Kidney (tissue), 22 donors: ENCODE measurements at places on chromosomes 4 and X. TPM values are rescaled to one million over a fixed set of nuclear protein-coding genes. Genes with fewer than 3 reads are reported as not detected.

ERAS gene
- total RNA-seq: 0.19 TPM

PDZD4 gene
- total RNA-seq: 7.0 TPM

EDA2R gene
- total RNA-seq: 2.5 TPM

ODAPH gene
- not detected for total RNA-seq

TKTL2 gene
- total RNA-seq: not detected

NLRP2B gene
- not detected for total RNA-seq

DNA sequence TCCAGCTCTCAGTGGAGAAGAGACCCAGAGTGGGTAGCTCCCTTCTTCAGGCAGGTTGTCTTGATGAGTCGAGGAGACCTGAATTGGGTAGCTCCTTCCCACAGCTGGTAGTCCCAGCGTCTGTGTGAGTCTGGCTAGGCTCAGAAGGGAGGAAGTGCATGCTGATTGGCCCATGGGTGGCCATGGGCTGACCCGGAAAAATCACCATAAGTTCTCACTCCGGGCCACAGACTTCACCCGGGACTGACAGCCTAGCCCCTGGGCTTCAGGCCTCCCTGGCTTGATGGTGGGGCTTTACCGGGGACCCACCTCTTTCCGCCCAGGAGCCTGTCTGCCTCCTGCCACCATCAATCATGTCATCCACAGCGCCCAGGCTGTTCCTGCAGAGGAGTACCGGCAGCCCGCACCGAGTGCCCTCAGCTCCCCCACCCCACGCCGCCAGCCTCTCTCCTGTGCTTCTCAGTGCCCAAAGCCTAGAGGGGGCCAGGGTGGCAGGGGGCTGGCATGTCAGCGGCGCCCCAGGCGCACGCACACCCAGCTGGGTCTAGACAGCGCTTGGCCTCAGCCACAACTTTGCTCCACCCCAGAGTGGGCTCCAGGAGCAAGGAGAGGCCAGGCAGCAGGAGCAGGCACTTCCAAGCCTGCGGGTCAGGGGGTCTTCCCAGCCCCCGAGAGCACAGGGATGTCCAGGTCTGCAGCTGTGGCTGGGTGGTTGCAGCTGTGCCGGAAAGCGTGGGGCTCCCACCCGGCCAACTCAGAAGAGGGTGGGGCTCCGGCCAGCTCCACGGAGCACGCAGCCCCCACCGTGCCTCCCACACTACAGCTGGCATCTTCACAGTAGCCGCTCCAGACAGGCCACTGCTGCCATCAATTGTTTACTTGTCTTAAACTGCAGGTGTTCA is 16.1 kb upstream of the SAT1 start:
- no peak overlapping the region for H3K4me3 ChIP-seq
- H3K36me3 ChIP-seq: no peaks in the 10 kb centered on the region
- peak; percentile 38 for DNase-seq
- H3K27me3 ChIP-seq: no peaks in the 10 kb centered on the region

GRCh38 chrX:122421434-122422121 is 762.5 kb upstream of the GRIA3 start:
- no peaks in the 10 kb centered on the region for H3K36me3 ChIP-seq
- no peaks in the 10 kb centered on the region for H3K27me3 ChIP-seq
- DNase-seq: no peak
- no peak overlapping the region for H3K27ac ChIP-seq
- H3K4me1 ChIP-seq: no peaks in the 10 kb centered on the region

GRCh38 chr4:39103291-39103690 is 41.3 kb downstream of the KLHL5 start:
- H3K4me1 ChIP-seq: no peaks in the 10 kb centered on the region
- no peak overlapping the region for H3K27ac ChIP-seq
- no peaks in the 10 kb centered on the region for H3K36me3 ChIP-seq
- no peaks in the 10 kb centered on the region for H3K27me3 ChIP-seq
- H3K4me3 ChIP-seq: no peak overlapping the region

DNA sequence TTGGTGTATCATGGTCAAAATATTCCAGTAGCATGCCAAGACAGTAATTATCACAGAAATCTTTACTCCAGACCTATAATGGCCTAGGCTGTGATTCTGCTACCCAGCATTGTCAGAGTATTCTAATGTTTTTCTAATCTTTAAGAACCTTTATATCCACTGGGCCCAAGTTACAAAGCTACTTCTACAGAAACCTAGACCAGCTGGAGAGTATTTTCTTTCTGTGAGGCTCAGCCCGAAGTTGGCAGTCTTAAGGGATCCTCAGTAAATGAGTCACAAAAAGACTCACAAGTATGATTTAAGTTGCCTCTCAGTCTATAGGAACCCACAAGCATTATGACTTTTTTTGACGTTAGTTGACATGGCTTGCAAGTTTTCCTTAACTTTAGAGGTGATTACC is 638.5 kb upstream of the FAM241A start:
- no peaks in the 10 kb centered on the region for H3K4me1 ChIP-seq
- H3K27ac ChIP-seq: no peak overlapping the region

DNA sequence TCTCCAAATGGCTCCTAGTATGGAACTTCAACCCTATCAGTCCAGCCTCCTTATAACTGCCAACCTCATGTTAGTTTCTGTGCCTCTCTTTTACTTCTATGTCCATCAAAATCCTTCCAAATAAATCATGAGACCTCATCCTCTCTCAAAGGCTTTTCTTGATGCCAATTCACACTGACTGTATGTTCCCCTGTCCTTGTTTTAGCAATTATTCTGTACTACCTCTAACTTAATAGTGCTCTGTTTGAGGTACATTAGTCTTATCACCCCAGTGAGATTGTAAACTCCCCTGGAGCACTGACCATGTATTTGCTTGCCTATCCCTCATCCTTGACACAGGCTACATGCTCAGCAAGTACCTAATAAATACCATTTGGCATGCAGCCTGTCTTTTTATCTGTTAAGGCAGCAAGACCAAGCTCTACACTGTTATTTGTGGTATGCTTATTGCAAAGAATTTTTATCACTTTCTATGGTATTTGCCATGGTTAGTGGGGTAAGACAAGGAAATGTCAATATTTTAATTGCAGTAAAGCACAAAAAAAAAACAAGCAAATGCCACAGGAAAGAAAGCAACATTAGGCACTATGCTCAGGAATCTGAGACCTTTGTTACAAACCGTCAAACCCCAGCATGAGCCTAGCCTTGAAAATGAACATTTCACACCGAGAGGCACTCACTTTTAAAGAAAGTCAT is 119.2 kb downstream of the SMARCA1 start:
- no peaks in the 10 kb centered on the region for H3K27me3 ChIP-seq
- no peaks in the 10 kb centered on the region for H3K36me3 ChIP-seq
- no peak for DNase-seq
- no peaks in the 10 kb centered on the region for H3K4me1 ChIP-seq
- H3K4me3 ChIP-seq: no peak overlapping the region
- no peak overlapping the region for H3K27ac ChIP-seq

- H3K27ac ChIP-seq: no peak overlapping the region
- DNase-seq: no peak
- no peaks in the 10 kb centered on the region for H3K36me3 ChIP-seq
- H3K27me3 ChIP-seq: peaks cover 2% of the 10 kb centered on the region
- H3K4me3 ChIP-seq: no peak overlapping the region
Measured at GRCh38 chrX:104482757-104483156, 83.2 kb upstream of the IL1RAPL2 start.

DNA sequence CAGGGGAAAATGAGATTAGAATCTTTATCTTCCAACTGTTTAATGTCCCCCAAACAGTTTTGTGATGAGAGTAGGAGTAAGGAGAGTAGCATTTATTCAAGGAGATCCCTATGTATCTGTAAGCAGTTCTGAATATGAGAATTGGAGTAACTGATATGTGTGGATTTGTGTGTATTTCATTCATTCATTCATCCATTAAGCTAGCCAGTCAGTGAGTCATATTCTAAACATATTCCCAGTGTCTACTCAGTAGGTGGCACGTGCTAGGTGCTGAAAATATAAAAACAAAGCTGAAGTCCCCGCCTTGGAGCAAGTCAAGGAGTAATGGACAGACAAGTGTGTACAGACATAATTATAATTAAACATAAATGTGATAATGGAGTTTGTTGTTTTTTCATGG is 12.4 kb upstream of the STX18 start:
- no peak overlapping the region for H3K4me3 ChIP-seq
- H3K4me1 ChIP-seq: no peaks in the 10 kb centered on the region
- H3K27ac ChIP-seq: no peak overlapping the region
- no peak for DNase-seq
- H3K27me3 ChIP-seq: no peaks in the 10 kb centered on the region
- H3K36me3 ChIP-seq: no peaks in the 10 kb centered on the region

DNA sequence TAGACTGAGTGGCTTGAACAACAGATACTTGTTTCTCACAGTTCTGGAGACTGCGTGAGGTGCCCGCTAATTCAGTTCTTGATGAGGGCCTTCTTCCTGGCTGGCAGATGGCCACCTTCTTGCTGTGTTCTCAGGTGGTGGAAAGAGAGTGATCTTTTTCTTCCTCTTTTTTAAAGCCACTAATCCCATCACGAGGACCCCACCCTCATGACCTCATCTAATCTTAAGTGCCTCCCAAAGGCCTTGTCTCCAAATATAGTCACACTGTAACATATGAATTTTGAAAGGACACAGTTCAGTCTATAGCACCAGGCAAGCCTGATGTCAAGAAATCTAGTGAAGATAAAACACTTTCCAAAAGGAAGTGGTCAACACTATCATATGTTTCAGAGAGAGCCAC is 12.4 kb downstream of the VAMP7 start:
- H3K36me3 ChIP-seq: no peaks in the 10 kb centered on the region
- no peak overlapping the region for H3K27ac ChIP-seq
- H3K4me1 ChIP-seq: no peaks in the 10 kb centered on the region
- no peaks in the 10 kb centered on the region for H3K27me3 ChIP-seq

DNA sequence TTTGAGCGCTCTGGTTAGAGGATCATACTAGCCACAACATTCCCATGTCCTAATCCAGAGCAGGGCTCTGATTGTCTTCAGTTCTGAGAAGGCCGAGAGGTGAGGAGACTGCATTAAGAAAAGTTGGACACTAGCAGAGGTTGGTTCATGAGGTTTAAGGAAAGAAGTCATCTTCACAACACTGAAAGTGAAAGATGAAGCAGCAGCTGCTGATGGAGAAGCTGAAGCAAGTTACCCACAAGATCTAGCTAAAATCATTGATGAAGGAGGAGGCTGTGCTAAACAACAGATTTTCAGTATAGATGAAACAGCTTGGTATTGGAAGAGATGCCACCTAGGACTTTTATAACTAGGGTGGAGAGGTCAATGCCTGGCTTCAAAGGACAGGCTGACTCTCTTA is 36.8 kb downstream of the RAP1GDS1 start:
- DNase-seq: no peak
- no peaks in the 10 kb centered on the region for H3K36me3 ChIP-seq
- no peak overlapping the region for H3K27ac ChIP-seq
- no peaks in the 10 kb centered on the region for H3K27me3 ChIP-seq
- H3K4me3 ChIP-seq: no peak overlapping the region

GRCh38 chr4:122234686-122235085 is 82.6 kb downstream of the BLTP1 start:
- H3K27me3 ChIP-seq: no peaks in the 10 kb centered on the region
- no peaks in the 10 kb centered on the region for H3K4me1 ChIP-seq
- no peak for DNase-seq
- no peak overlapping the region for H3K27ac ChIP-seq

- no peaks in the 10 kb centered on the region for H3K4me1 ChIP-seq
- H3K4me3 ChIP-seq: no peak overlapping the region
- no peak overlapping the region for H3K27ac ChIP-seq
- no peak for DNase-seq
Measured at GRCh38 chr4:27304751-27305150, 444.1 kb downstream of the STIM2 start.

DNA sequence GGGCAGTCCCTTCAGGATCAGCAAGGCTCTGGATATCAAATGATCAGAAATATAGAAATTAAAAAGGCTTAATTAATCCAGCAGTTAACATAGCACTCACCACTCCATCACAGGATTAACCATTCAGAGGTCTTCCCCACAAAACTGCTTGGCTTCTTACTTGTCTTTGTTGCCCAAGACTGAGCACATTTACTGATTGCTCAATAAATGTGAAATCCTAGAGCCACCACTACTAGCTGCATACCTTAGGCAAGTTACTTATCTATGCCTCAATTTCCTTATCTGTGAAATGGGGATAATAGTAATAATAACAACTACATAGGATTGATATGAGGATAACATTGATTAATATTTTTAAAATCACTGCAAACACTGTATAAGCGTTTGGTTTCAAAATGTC is 124.2 kb downstream of the ARHGAP6 start:
- H3K36me3 ChIP-seq: no peaks in the 10 kb centered on the region
- no peak overlapping the region for H3K27ac ChIP-seq

DNA sequence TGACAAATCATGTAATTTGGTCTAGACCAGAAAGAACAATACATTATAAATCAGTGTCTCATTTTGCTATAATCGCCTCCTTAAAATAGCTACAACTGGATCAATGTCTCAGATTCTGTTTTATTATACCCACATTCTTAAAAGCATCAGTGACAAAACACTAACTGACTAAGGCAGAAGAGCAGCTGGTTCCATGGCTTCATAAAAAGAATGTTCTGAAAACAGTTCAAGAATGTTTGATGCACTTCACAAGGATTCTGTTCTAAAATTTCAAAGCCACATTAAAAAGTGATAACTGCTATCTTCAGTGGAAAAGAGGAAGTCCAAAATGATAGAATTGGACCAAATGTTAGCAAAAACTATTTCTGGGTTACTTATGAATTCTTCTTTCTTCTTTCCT is 69.8 kb downstream of the COL25A1 start:
- no peaks in the 10 kb centered on the region for H3K36me3 ChIP-seq
- no peaks in the 10 kb centered on the region for H3K4me1 ChIP-seq
- H3K27me3 ChIP-seq: no peaks in the 10 kb centered on the region
- DNase-seq: no peak
- no peak overlapping the region for H3K4me3 ChIP-seq
- H3K27ac ChIP-seq: no peak overlapping the region

GRCh38 chrX:21798677-21799219 is 40.7 kb upstream of the MBTPS2 start:
- no peaks in the 10 kb centered on the region for H3K27me3 ChIP-seq
- no peak overlapping the region for H3K4me3 ChIP-seq
- H3K36me3 ChIP-seq: no peaks in the 10 kb centered on the region
- no peak for DNase-seq
- no peak overlapping the region for H3K27ac ChIP-seq

DNA sequence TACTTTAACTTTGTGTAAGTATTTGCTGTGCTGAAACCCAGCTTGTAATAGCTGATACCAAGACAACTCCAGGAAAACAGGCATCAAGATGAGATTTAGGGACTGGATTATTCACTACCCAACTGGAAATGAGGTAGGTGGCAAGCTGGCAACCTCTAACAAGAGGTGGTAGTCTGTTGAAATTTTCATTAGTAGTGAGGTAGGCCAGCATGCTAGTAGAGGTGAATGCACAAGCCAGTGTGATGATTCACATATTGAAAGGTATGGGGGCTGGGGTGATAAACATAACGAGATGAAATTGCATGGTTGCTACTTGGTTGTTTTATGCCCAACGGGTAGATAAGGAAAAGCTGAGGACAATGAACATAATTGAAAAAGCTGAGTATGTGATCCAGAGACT is 8.5 kb upstream of the TMPRSS11D start:
- no peak overlapping the region for H3K4me3 ChIP-seq
- no peaks in the 10 kb centered on the region for H3K27me3 ChIP-seq
- no peak for DNase-seq
- no peaks in the 10 kb centered on the region for H3K4me1 ChIP-seq
- H3K36me3 ChIP-seq: no peaks in the 10 kb centered on the region
